ENCODE measurements at places on chromosomes 1 and 21. TPM values are rescaled to one million over a fixed set of nuclear protein-coding genes. Genes with fewer than 3 reads are reported as not detected.

GRCh38 chr1:183915625-183916510 is 110.9 kb downstream of the RGL1 start:
- peak overlapping the region; percentile 83 for H3K27ac ChIP-seq
- H3K27me3 ChIP-seq = no peaks in the 10 kb centered on the region
- peak; percentile 82 for DNase-seq

GRCh38 chr21:43574741-43575472 is 84.4 kb downstream of the HSF2BP start:
- no peaks in the 10 kb centered on the region for H3K4me1 ChIP-seq
- H3K27me3 ChIP-seq = no peaks in the 10 kb centered on the region
- DNase-seq = no peak
- peak overlapping the region; percentile 66 for H3K27ac ChIP-seq

DNA sequence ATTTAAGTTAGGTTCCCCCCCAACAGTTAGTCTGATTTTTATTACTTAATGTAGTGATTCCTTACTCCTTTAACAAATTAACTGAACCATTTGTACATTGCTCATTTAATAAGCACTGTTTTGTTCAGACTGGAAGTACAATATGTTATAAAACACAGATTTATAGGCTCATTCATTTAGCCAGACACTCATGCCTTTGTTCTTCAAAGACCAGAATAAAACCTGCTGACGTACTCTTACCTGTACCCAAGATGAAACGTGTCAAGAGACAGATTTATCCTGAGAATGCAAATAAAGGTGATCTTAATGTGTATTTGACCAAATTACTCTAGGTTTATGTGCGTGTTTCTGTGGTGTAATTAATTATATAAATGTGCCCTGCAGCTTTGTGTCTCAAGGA is 92.8 kb downstream of the INTS7 start:
- no peaks in the 10 kb centered on the region for H3K4me1 ChIP-seq
- peaks cover 16% of the 10 kb centered on the region for H3K36me3 ChIP-seq
- no peaks in the 10 kb centered on the region for H3K27me3 ChIP-seq
- no peak for DNase-seq
- H3K27ac ChIP-seq = no peak overlapping the region

IFNLR1 gene
- total RNA-seq = 2.4 TPM

SEC16B gene
- total RNA-seq = 1.5 TPM
